ENCODE measurements at places on chromosomes 1 and 21.

DNA sequence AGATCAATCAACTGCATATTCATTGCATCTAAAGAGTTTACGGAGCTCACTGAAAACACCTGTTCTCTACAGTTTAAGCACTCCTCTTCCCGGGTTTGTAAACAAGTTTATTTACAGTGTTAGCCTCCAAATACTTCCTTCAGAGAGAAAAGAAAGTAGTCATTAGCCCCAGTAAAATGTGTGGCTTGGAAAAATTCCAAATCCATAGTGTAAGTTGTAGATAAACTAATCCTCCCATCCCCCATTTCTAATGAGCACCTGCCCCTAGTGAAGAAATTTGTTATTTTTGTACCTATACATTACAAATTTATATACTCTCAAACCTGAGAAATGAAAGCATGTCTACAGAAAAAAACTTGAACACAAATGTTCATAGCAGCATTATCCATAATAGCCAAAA, 21.9 kb downstream of the PUM1 start:
- no peak for DNase-seq

DNA sequence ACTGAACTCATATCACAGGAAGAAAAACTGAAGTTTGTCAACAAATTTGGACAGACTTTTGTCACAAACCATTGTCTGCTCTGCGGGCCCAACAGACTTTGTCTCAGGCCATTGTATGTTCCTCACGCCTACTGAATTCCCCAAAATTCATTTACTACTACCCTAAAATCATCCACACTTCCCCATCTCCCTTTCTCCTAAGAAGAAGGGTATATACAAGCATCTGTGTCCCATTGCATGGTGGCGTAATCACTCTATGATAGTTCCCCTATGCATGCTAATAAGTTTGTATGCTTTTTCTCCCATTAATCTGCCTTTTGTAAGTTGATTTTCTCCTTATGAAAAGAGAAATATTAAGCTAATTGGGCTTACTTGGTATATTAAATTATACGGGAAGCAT, 54.9 kb upstream of the ATF3 start:
- DNase-seq, result no peak

GRCh38 chr1:231838521-231838920, 211.9 kb downstream of the DISC1 start:
- DNase-seq, result no peak

DNA sequence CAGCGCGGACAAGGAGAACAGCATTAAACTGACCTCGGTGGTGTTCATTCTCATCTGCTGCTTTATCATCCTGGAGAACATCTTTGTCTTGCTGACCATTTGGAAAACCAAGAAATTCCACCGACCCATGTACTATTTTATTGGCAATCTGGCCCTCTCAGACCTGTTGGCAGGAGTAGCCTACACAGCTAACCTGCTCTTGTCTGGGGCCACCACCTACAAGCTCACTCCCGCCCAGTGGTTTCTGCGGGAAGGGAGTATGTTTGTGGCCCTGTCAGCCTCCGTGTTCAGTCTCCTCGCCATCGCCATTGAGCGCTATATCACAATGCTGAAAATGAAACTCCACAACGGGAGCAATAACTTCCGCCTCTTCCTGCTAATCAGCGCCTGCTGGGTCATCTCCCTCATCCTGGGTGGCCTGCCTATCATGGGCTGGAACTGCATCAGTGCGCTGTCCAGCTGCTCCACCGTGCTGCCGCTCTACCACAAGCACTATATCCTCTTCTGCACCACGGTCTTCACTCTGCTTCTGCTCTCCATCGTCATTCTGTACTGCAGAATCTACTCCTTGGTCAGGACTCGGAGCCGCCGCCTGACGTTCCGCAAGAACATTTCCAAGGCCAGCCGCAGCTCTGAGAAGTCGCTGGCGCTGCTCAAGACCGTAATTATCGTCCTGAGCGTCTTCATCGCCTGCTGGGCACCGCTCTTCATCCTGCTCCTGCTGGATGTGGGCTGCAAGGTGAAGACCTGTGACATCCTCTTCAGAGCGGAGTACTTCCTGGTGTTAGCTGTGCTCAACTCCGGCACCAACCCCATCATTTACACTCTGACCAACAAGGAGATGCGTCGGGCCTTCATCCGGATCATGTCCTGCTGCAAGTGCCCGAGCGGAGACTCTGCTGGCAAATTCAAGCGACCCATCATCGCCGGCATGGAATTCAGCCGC, 2.5 kb downstream of the S1PR1 start:
- DNase-seq, result peak; percentile 71

GRCh38 chr1:153546796-153547559, 1.4 kb upstream of the S100A4 start:
- no peak for DNase-seq

DNA sequence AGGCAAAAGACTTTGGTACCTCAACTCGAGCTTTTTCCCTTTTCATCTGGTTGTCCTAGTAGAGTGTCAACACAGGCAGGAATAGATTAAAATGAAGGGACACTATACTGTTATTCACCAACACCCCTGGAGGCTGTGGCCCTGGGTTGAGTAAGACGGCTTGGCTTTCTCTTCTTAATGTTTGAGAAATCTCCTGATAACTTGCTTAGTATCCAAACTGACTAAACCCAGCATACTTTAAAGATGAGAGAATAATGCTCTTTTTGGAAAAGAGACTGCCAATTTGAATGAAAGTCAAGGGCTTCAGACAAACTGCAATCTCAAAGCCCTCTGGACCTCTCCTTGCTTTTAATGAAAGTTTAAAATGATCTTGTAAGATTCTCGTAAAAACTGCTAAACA, 2.6 kb upstream of the SLC30A1 start:
- no peak for DNase-seq

GRCh38 chr1:185535621-185536020, 198.6 kb upstream of the HMCN1 start:
- DNase-seq, result no peak

- DNase-seq, result peak; percentile 17
Observed at GRCh38 chr1:94654031-94654430, 112.5 kb upstream of the F3 start.

GRCh38 chr1:44030605-44031251, 534 bp downstream of the SLC6A9 start:
- no peak for DNase-seq

- no peak for DNase-seq
Observed at GRCh38 chr1:213704941-213705340, 282.8 kb upstream of the PROX1 start.

GRCh38 chr1:37634244-37634991, at the start of gene RSPO1:
Gene RSPO1 (minus strand): TSS chr1:37634892. CDS start chr1:37629661, 5,231 bp downstream.
- no peak for DNase-seq

- no peak for DNase-seq
Observed at GRCh38 chr1:37035014-37035691, 838 bp upstream of the GRIK3 start.

DNA sequence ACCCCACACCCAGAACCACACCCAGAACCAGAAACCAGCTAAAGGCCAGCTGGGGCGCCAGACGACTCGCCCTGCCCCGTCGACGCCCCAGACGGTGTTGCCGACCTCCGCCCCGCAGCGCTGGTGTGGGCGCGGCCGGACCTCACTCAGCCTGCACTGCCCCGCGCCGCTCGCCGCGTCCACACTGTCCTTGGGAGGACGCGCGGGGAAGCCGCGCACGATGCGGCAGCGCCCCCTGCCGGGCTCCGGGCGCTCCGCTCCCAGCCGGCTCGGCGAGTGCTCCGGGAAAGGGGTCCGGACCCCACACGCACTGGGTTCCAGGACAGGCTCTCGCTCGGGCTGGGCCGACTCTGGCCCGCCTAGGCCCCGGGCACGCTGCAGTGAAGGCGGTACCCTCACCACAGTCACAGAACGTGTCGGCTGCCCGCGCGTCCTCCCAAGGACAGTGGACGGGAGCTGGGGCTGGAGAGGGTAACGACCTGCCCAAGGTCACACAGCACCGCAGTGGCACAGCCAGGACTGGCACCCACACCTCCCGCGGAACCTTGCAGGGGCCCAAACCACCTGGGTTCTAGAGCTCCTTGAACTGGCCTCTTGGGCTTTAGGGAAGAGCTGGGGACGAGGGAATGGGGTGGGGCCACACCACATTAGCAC, 90.2 kb downstream of the DMRTA2 start:
- peak; percentile 50 for DNase-seq

DNA sequence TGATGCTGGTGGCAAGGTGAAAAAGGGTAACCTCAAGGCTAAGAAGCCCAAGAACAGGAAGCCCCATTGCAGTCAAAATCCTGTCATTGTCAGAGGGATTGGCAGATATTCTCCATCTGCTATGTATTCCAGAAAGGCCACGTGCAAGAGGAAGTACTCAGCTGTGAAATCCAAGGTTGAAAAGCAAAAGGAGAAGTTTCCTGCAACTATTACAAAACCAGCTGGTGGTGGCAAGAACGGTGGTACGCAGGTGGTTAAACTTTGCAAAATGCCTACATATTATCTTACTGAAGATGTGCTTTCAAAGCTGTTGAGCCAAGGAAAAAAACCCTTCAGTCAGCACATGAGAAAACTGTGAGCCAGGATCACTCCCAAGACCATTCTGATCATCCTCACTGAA, 13.7 kb upstream of the VPS45 start:
- DNase-seq, result no peak

DNA sequence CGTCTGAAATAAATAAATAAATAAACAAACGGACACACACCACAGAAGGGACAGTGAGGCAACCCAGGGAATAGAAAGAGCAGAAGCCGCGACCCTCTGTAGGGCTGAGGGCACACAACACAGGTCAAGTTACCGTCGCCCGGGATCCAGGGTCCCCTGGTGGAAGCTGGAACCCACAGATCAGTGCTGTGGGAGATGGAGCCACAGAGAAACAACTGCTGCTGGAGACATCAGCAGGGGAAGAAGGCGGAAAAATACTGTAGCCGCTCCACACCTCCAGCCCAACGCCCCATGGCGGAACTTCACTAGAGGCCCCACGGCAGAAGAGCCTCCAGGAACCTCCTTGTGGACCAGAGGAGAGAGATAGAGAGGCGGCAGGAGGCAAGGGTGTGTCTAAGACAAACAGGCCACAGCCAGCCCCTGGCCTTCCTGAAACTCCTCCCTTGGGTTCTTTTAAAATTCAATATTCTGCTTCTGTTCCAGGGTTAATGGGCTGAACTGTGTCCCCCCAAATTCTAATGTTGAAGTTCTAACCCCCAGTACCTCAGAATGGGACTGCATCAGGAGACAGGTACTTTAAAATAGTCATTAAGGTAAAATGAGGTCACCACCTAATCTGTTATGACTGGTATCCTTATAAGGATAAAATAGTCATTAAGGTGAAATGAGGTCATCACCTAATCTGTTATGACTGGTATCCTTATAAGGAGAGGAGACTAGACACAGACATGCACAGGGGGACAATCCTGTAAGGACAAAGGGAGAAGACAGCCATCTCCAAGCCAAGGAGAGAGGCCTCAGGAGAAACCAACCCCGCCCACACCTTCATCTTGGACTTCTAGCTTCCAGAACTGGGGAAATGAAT, 7.7 kb upstream of the HLCS start:
- DNase-seq, result no peak

DNA sequence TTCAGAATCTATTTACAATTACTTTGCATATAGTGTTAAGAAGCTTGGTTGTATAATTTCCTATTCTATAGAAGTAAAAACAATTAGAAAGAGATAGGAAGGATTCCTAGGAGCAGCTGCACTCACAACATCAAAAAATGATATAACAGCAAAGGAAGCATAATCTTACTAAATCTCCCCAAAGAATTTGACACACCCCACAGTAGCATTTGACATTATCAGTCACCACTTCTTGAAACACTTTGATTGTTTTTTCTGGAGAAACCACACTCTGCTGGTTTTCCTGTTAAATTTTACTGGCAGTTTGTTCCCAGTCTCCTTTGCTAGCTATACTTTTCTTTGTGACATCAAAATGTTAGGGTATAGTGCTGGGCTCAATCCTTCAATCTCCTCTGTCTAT, 100.8 kb upstream of the KIAA1614 start:
- DNase-seq, result no peak

GRCh38 chr1:203586496-203587081, 40.0 kb upstream of the ATP2B4 start:
- no peak for DNase-seq

GRCh38 chr1:197008861-197009260, 31.5 kb downstream of the CFHR5 start:
- no peak for DNase-seq

- DNase-seq, result no peak
Observed at GRCh38 chr1:243837907-243838535, 12.0 kb downstream of the AKT3 start.

DNA sequence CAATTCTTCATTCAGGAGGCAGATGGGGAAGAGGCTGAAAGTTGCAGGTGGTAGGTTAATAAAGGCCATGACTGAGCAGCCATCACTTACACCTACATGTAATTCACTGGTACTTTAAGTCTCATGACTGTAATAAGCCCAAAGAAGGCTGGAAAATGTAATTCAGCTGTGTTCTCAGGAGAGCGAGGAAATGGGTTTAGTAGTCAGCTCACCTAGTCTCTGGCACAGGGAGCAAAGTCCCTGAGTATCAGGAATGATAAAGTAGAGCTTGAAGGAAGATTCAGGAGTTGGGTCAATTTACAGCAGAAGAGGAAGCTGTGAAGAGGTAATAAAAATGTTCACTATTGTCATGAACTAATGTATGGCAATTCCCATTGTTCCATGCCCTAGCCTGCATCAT, 393.4 kb upstream of the KAZN start:
- DNase-seq, result no peak

DNA sequence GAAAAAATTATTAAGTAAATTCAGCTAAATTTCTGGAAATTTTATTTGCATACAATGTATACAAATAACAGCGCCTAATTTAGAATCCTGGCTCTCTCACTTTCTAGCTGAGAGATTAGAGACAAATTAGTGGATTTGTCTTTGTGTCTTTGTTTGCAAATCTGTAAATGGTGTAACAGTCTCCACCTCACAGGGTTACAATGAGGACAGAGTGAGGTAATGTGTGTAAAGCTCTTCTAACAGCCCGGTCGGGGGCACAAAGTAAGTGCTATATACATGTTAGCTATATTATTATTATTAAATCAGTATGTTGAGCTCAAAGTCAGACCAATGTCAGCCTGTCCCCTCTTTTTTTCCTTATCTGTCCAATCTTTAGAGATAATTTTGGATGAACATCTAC, 5.0 kb upstream of the ADAMTSL4 start:
- no peak for DNase-seq

GRCh38 chr21:15592271-15592860, 137.4 kb upstream of the USP25 start:
- DNase-seq, result peak; percentile 44

- DNase-seq, result peak; percentile 67
Observed at GRCh38 chr1:91273875-91274274, 130.8 kb downstream of the HFM1 start.

GRCh38 chr21:36321325-36322082, 1.5 kb downstream of the MORC3 start:
- peak; percentile 34 for DNase-seq

DNA sequence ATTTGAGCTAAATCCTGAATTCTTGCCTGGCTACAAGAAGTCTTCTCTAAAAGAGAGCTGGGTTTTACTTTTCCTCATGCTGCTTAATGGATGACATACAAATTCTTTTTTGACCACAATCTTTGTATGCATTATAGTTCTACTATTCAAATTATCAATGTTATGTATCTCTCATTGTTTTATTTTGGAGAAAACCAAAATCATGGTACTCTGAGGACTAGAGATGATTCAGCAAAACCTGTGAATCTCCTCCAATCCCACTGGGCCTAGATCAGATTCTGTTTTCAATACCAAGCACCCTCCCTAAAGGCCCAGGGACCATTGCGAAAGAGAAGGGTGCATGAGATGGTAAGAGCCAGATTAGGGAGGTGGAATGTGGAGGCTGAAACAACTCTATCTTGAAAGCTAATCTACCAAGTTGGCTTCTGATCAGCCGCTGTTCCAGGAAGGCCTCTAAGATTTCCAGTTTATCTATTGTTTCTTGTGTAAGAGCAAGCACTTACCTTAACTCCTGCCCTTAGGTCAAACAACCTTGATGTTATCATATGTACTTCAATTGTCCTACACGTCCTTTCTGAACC, 547.2 kb downstream of the PLPP3 start:
- no peak for DNase-seq

All from kidney capillary endothelial cell (primary cell).